ENCODE measurements at places on chromosomes 3 and 15.

DNA sequence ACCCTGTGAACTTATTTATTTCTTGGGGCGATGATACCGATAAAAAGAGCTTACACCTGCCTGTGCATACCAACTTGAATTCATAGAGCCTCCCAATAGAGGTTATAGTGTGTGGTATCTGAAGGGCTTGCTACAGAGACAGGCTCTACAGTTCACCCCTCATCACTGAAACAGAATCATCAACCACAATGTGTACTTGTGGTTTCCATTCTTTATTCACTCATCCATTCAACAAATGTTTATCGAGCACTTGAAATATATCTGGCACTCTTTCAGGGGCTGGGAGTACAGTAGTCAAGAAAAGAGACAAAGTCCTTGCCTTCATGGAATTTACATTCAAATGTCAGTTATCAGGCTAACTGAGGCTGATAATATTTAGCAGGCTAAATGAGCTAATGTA is 134.4 kb upstream of the SKOR1 start:
- no peaks in the 10 kb centered on the region for H3K4me1 ChIP-seq
- no peak overlapping the region for H3K27ac ChIP-seq
- H3K36me3 ChIP-seq, result no peaks in the 10 kb centered on the region
- no peak for DNase-seq

DNA sequence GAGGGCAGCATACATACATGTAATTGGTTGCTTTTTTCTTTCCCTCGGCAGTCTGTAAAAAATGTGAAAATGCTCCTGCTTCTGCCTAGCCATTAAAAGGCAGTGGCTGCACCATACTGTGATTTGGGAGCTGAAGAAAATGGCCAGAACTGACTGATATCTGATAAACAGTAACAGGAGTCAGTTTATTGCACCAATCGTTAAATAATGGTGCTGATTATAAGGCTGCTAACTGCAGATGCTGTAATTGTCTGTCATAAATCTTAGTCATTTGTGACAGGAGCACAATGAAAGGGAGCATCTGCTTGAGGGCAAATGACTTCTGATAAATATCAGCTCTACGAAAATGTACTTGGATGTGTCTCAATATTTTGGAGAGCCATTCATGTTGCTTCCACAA is 263.1 kb upstream of the DNAJC19 start:
- H3K36me3 ChIP-seq, result no peaks in the 10 kb centered on the region
- no peaks in the 10 kb centered on the region for H3K27me3 ChIP-seq
- no peak for DNase-seq

GRCh38 chr3:152268555-152269055 is at the start of gene MBNL1:
Gene MBNL1, plus strand, starts transcription at chr3:152268929. Its CDS starts 31,265 bp downstream, at chr3:152300194.
- peak; percentile 94 for DNase-seq
- H3K27ac ChIP-seq, result peak within 1 kb of the TSS; percentile 96
- peaks cover 7% of the 10 kb centered on the region for H3K36me3 ChIP-seq
- peaks cover 55% of the 10 kb centered on the region for H3K4me1 ChIP-seq
- H3K27me3 ChIP-seq, result no peaks in the 10 kb centered on the region
- H3K4me3 ChIP-seq, result peak within 1 kb of the TSS; percentile 97

- no peaks in the 10 kb centered on the region for H3K27me3 ChIP-seq
- peaks cover 12% of the 10 kb centered on the region for H3K4me1 ChIP-seq
- DNase-seq, result no peak
- no peaks in the 10 kb centered on the region for H3K36me3 ChIP-seq
- no peak overlapping the region for H3K4me3 ChIP-seq
These were observed 9.3 kb downstream of the FAH start for GRCh38 chr15:80162059-80162554.

GRCh38 chr3:119084371-119085069 is 49.9 kb upstream of the IGSF11 start:
- H3K36me3 ChIP-seq, result no peaks in the 10 kb centered on the region
- no peak for DNase-seq
- H3K27me3 ChIP-seq, result peaks cover 3% of the 10 kb centered on the region
- no peaks in the 10 kb centered on the region for H3K4me1 ChIP-seq
- H3K4me3 ChIP-seq, result no peak overlapping the region
- H3K27ac ChIP-seq, result no peak overlapping the region

DNA sequence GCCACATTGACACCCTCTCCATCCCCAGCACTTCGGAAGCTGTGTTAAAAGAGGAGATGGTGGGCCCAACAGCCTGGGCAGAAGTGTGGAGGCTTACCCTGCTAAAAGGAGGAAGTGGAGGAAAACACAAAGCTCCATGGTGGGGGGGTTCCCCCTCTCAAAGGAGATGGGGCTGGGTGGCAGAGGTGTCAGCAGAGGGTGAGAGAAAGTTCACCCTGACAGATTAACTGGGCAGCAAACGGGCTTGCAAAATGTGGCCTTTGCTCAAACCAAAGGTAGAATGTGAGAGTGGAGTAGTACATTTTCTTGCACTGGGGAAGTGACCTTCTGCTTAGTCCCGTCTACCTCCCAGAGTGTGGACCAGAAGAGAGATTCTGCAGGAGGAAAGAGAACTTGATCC is 44.7 kb downstream of the MYO1E start:
- H3K36me3 ChIP-seq, result no peaks in the 10 kb centered on the region
- H3K27ac ChIP-seq, result no peak overlapping the region
- H3K4me3 ChIP-seq, result no peak overlapping the region
- no peaks in the 10 kb centered on the region for H3K4me1 ChIP-seq
- no peak for DNase-seq

DNA sequence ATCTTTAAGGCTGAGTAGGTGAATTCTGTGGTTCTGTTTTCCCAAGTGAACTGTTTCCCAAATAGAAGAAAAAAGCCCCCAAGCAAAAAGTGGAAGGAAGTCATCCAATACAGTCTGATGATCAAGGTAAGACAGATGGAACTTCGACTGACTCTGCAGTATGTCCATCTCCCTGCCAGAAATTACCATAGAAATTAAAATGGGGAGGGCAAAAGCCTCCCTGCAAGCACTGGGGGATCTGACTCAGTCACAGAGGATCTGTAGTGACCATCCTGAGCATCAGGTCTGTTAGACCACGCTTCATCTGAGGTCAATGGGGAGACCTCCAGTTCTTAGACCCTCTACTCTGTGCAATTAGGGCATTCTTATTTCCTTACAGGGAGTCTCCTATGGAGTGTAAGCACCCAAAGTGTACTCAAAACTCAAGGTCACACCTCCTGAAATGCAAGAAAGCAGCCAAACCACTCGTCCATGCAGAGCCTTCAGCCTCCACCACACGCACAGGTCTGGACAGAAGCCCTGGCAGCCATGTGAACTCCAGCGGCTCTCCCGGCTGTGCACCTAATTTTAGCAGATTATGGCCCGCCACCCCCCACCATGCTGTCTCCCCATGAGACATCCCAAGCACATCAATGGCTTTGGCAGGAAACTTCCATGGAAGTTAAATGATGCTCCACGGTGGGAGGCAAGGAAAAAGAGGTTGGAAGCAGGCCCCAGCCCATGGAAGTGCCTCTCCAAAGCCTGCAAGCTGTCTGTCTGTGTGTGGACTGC is 348.7 kb downstream of the NTRK3 start:
- no peak overlapping the region for H3K27ac ChIP-seq
- H3K4me1 ChIP-seq, result no peaks in the 10 kb centered on the region
- H3K36me3 ChIP-seq, result no peaks in the 10 kb centered on the region
- DNase-seq, result no peak

All from CD8-positive, alpha-beta memory T cell (primary cell).